ENCODE measurements at places on chromosomes 5 and 9.

GRCh38 chr5:146965761-146966659 lies 87.5 kb upstream of the PPP2R2B start:
- DNase-seq = peak; percentile 70

DNA sequence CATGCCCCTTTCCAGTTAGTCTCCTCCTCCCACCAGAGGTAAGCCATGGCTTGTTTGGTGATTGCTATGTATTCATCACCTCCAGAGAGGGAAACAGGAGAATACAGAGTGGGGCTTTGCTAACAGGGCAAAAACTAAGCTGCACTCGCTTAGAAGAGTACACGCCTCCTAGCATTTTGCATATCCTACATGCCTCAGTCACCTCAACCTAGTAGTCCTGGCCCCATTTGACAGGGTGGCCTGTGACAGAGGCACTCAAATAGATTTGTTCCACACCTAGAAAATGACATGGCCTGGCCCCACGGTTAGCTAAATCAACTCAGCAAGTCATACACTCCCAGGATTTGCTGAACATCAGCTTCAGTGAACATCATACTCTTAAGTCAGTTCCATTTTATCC lies 90.7 kb downstream of the CYFIP2 start:
- no peak for DNase-seq

GRCh38 chr5:181207214-181207959 lies 2.4 kb upstream of the TRIM7 start:
- DNase-seq = no peak

DNA sequence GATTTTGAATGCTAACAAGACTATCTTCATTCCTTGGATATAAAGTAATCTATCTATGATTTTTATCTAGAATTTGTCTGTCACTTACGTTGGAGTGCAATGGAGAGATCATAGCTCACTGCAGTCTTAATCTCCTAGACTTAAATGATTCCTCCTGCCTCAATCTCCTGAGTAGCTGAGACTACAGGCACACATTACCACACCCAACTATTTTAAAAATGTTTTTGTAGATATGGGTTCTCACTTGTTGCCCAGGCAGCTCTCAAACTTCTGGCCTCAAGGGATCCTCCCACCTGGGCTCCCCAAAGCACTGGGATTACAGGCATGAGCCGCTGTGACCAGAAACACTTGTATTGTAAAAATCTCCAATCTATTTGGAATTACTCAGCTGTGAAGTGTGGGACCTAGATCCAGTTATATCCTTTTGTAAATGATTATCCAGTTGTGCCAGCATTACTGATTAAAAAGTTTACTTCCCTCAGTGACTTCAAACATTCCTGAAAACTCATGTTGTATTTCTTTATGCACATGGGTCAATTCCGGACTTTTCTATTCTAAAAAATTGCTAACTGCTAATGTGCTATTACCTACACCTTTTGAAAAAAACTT lies 1793.8 kb upstream of the WWC1 start:
- DNase-seq = no peak

DNA sequence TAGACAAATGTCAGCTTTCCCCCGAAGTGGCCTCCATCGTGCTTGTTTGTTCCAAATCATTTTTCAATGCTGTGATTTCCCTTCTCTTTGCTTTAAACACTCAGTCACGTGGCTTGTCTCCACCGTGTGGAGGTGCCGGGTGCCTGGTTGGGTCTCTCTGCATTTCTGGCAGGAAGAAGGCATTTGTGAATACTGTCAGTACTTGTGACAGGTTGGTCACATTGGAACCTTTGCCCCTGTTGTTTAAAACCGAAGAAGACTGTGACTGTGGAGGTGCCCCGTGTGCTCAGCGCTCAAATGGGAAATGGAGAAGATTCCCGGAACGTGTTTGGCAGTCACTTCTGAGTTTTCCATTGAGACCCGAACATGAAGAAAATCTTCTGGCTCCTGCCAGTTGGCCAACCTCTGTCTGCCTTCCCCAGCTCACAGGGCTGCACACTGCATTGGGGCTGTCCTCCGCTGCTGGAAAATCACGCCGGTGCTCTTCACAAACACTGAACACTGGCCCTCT lies 74.6 kb downstream of the LMNB1 start:
- no peak for DNase-seq

DNA sequence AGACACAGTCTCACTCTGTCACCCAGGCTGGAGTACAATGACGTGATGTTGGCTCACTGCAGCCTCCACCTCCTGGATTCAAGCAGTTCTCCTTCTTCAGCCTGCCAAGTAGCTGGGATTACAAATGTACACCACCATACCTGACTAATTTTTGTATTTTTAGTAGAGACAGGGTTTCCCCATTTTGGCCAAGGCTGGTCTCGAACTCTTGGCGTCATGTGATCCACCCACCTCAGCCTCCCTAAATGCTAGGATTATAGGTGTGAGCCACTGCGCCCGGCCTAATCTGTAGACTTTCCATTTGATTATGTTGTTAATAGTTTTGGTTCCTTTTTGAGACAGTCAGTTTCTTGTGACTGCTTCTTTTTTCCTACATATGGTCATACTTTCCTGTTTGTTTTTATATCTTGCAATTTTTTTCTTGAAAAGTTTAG lies 31.0 kb downstream of the MTREX start:
- DNase-seq = no peak

- DNase-seq = no peak
These were observed 65.1 kb downstream of the DAP start for GRCh38 chr5:10695759-10696543.

- DNase-seq = no peak
These were observed 53.0 kb downstream of the NTRK2 start for GRCh38 chr9:84722388-84722989.

DNA sequence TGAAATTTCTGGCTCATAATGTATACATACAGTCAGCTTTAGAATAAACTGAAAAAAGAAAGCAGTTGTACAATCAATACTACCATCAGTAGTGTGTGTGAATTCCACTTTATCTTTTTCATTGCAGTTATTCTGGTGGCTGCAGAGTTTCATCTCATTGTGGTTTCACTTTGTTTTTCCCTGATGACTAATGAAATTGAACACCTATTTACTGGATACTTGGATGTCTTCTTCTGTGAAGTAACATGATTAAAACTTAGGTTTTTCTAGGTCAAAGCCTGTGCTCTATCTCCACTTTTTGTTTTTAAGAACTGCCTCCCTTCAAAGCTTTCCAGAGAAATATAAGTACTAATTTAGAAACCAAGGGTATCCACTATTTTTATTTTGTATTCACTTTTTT lies 174.3 kb downstream of the TRPM3 start:
- DNase-seq = no peak

DNA sequence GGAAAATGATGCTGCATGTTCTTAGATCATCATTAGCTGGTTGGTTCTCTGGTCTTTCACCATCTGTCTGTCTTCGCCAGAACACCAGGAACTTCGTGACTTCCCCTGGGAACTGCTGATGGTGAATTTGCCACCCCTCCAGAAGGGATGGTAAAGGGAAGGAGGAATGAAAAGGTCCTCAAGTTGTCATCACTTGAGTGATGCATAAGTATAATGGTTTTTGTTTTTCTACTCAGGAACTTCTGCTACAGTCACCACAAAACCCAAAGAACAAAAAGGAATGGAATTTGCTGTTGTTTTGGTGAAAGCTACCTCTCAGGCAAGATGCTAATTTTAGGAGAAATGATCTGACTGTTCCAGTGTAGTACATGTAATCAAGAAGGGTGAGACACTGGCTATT lies 328.4 kb downstream of the ARHGEF28 start:
- DNase-seq = no peak

- DNase-seq = no peak
These were observed 10.9 kb downstream of the CIZ1 start for GRCh38 chr9:128180447-128180846.

DNA sequence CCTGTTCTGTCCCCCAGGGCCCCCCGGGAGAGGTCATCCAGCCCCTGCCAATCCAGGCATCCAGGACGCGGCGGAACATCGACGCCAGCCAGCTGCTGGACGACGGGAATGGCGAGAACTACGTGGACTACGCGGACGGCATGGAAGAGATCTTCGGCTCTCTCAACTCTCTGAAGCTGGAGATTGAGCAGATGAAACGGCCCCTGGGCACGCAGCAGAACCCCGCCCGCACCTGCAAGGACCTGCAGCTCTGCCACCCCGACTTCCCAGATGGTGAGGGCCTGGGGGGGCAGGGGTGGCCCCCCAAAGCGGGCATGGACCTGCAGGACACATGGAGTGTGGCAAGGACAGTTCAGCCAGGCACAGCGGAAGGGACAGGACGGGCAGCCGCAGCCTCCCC lies 56.0 kb upstream of the FCN2 start:
- no peak for DNase-seq

GRCh38 chr5:154647761-154648145 lies 107.4 kb upstream of the LARP1 start:
- DNase-seq = no peak

All from NCI-H2081 (cell line).